ENCODE measurements at places on chromosomes 13 and 19.

- DNase-seq = no peak
Measured at GRCh38 chr13:100502446-100502845, 86.1 kb downstream of the GGACT start.

- no peak for DNase-seq
Measured at GRCh38 chr13:50116430-50116973, 101.3 kb downstream of the KCNRG start.

GRCh38 chr19:4297901-4298809 lies 4.0 kb downstream of the TMIGD2 start:
- no peak for DNase-seq

DNA sequence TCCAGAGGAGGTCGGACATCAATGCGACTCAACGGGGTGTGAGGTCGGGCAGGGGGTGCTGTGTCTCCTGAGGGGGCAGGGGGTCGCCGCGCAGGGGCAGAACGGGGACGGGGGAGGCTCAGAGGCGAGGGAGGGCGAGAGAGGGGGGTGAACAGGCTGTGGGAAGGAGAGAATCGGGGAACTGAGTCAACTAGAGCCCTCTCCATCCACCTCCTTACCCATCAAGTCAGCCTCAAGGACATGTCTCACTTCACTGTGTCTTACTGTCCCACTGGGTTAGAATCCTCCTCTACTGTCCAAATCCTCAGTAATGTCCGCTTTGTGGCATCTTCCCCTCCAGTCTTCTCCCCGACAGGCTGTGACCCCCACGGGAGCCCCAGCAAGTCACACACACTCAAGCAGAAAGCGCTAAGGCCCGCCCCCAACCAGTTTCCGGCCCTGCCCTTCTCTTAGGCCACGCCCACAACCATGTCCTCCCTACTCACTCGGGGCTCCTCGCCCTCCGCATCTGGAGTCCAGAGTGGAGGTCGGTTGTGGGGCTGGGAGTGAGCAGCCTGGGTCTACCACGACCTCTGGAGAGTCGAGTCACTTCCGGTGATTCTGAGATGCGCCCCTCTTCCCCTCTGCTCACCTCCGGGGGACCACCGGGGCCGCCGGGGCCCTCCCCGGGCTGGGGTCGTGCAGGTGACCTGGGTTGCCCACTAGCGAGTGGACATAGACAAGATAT lies 9.3 kb downstream of the PLEKHA4 start:
- peak; percentile 66 for DNase-seq

GRCh38 chr13:60645676-60646075 lies 248.7 kb downstream of the TDRD3 start:
- no peak for DNase-seq

DNA sequence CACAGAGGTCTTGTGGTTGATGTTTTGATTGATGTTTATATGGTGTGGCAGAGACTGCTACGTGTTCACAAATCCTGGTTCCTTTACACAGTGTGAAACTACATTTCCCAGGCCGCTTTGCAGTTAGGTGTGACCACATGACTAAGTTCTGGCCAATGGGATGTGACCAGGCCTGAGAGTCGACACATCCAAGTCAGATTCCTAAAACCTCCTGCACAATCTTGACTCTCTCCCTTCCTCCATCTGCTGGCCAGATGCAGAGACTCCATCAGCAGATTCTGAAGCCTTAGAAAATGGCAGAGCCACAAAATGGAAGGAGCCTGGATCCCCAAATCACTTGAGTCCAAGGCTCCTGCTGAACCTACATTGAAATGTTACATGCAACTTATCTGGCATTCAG lies 12.6 kb downstream of the CD37 start:
- DNase-seq = no peak

DNA sequence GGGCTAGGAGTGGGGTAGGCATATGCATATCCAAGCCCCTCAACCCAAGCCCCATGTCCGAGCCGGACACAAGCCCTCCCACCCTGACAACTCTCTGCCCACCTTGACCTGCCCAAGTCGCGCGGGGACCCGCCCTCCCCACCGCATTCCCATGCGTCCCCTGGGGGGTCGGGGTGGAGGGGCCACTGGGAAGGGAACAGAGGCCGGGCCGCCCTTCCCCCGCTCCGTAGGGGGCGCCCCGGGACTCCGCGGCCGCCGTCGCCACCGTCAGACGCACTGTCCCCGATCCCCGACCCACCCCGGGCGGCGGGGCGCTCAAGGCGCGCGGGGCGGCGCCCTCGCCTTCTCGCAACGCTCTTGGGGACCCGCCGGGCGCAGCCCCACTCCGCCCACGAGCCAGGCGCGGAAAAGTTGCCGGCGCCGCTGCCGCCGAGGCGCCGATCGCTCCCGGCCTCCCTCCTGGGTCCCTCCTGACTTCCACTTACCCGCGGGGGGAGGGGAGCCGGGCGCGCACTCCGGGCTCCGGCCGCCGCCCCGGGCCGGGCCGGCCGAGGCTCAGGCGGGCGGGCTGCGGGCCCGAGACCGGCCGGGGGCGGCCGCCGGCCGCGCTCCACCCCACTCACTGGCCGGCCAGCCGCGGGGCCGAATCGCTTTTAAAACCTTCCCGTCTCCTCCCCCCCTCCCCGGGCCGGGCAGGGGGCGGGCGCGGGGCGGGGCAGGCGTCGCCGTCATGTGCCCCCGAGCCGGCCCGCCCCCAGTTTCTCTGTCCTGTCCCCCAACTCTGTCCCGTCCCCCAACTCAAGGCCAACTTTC lies 34.4 kb upstream of the NANOS3 start:
- DNase-seq = peak; percentile 74

- no peak for DNase-seq
Measured at GRCh38 chr13:38366954-38367645, 17.4 kb downstream of the UFM1 start.

DNA sequence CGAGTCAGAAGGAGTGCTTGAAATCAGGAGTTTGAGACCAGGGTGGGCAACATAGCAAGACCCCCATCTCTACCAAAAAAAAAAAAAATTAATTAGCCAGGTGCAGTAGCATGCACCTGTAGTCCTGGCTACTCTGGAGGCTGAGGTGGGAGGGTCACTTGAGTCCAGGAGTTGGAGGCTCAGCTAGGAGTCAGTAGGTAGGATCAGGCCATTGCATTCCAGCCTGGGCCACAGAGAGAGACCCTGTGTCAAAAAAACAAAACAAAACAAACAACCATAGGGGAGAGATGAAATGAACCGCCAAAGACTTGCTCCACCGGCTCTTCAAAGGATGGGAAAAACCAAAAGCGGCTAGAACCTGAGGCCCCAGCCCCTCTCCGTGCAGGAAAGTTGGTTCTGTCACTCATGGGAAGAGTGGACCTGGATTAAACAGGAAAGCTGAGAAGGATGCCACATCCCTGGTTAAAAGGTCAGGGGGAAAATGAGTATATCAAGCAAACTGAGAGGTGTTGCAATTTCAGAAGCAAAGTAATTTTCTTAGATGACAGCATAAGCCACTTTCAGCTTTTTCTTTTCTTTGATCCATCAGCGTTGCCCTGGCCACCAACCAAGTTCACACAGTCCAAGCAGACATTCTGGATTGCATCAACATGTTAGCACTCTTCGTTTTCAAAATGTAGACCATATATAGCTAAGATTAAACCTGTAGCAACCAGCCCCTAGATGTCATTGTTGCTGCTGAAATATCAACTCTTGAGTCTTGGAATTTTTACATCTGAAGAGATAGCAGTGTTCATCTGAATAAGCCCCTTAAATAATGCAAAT lies 8.9 kb upstream of the ZNF507 start:
- no peak for DNase-seq

GRCh38 chr19:39398297-39398864 lies 7.2 kb downstream of the MED29 start:
- no peak for DNase-seq

DNA sequence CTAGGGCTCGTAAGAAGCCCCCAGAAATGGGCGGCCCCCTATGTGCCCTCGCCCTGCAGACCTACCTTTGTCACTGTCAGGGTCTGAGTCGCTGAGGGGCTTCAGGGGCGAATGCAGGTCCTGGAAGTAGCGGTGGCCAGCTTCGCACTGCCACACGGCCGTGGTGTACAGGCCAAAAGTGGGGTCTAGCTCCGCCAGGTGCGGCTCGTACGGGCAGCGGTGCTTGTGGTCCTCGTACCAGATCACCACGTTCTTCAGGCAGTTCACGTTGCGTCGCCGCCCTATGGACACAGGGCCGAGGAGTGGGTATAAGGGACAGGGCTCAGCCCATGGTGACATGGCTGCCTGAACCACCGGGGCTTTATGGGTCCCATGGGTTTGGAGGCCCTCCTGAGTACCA lies 9.8 kb downstream of the ZNF653 start:
- no peak for DNase-seq

DNA sequence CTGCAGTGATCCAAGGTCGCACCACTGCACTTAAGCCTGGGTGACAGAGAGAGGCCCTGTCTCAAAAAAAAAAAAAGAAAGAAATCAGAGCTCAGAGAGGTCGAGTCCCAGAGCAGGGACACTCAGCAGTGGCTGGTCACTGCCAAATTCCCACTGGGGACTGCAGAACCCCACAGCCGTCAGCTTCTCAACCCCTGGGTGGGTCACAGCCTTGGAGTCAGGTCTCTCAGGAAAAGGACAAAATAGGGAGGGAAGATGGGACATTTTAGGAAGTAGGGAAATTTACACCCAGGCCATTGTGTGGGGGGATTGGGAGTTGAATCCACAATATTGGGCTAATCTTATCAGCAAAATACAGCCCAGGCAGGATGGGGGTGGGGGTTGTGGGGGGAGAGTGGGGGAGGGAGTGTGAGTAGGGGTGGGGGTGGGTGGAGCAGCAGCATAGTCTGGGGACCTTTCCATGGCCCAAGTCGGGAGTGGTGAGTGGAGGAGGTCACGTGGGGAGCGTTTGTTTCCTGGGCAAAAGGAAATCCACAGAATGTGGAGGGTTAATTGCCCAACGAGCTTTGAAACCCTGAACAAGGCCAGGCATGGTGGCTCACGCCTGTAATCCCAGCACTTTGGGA lies 5.0 kb upstream of the CCDC194 start:
- no peak for DNase-seq

- DNase-seq = peak; percentile 10
Measured at GRCh38 chr19:17719730-17720400, 585 bp downstream of the MAP1S start.

GRCh38 chr19:49436381-49437017 lies 4.8 kb downstream of the SLC17A7 start:
- DNase-seq = no peak

DNA sequence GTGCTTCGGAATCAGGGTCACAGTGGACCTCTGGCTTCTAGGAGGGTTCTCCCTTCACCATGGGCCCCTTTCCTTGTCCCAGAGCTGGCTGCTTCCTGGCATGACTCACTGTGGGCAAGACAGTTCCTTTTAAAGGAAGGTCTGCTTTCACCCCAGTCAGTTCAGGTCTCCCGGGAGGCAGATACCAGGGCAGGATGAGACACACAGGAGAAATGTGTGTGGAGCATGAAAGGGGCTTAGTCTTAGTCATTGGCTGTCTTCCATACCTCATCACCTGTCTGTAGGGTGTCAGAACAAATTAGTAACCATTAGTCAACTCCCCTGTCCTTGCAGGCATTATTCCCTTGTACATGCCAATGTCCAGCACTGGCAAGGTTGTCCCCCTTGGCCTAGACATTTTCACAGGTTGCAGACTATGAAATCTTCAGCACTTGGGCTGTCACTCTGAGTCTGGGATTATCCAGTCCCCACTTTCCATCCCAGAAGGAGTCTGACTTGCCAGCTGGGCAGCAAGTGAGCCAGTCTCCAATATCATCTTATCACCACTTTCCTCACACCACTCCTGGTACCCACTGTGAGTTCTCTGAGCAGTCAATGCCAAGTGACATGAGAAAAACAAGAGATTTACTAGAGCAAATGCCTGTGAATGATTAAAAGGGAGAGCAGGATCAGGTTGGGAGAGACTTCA lies 76.8 kb upstream of the MEDAG start:
- no peak for DNase-seq

- DNase-seq = no peak
Measured at GRCh38 chr13:107834281-107834680, 381.1 kb downstream of the LIG4 start.

GRCh38 chr19:13956365-13956744 lies 4.0 kb downstream of the DCAF15 start:
- DNase-seq = no peak

GRCh38 chr13:102197193-102197592 lies 204.7 kb downstream of the FGF14 start:
- DNase-seq = no peak

GRCh38 chr19:56834564-56835375 lies 5.8 kb downstream of the PEG3 start:
- no peak for DNase-seq

DNA sequence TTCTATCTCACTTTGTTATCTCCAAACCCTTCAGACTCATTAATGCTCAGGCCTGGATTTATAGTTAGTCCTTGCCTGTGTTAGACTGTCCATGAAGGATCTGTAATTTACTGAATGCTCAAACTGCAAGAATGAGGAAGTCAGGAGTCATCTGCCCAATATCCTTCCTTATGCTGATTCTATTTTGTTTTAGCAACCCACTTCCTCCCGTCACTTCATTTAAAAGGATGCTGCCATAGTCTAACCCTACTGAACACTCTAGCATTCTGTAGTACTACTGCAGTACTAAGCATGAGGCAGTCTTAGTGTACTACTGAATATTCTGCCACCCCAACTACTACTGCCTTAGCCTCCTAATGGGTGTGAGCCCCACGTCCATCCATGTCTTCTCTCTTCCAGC lies 1.5 kb downstream of the FCAR start:
- DNase-seq = no peak

- DNase-seq = no peak
Measured at GRCh38 chr13:112618501-112618900, 30.5 kb upstream of the TUBGCP3 start.

GRCh38 chr19:52665529-52665928 lies 27.4 kb upstream of the ZNF83 start:
- DNase-seq = no peak

DNA sequence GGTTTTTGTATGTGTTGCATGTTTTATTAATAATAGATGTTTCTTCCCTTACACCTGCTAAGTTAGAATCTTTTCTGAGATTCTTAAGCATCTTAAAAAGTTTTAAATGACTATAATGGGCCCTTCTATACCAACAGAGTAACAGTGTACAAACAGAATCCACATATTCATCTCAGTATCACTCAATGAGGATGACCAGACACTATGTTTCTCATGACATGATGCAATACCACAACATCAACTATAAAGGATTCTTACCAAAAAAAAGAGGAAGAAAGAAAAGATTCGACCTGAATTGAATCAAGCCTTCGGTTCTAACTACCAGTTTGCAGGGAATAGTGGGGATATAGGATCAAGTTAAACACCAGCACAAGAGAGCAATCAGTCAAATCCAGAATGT lies 56.5 kb downstream of the INTS6 start:
- DNase-seq = no peak

Data from central memory CD4-positive, alpha-beta T cell (primary cell).